Endothelial cell of coronary artery (primary cell): ENCODE measurements at places on chromosomes 3 and 15. TPM values are rescaled to one million over a fixed set of nuclear protein-coding genes. Genes with fewer than 3 reads are reported as not detected.

CHDH gene
- total RNA-seq, result not detected in 2 replicates

MELTF gene
- 14.2 and 32.0 TPM in 2 replicates for total RNA-seq

KNL1 gene
- 8.2 and 20.7 TPM in 2 replicates for total RNA-seq

VGLL3 gene
- total RNA-seq, result 3.0 and 28.0 TPM in 2 replicates

ZPLD1 gene
- under 0.01 and 0.09 TPM in 2 replicates for total RNA-seq

PCSK6 gene
- total RNA-seq, result 0.27 and 0.94 TPM in 2 replicates

IQCF5 gene
- total RNA-seq, result not detected in 2 replicates

ZNF620 gene
- total RNA-seq, result 3.0 and 5.4 TPM in 2 replicates

TRIM42 gene
- not detected in 2 replicates for total RNA-seq

PLA2G4B gene
- total RNA-seq, result 0.27 and 1.2 TPM in 2 replicates

ECE2 gene
- not detected in 2 replicates for total RNA-seq

TMEM40 gene
- not detected in 2 replicates for total RNA-seq

HIGD2B gene
- not detected in 2 replicates for total RNA-seq

GOLGA8J gene
- 0.09 TPM in 1 of 2 replicates, not detected in the other for total RNA-seq

NR2F2 gene
- total RNA-seq, result 9.4 and 13.7 TPM in 2 replicates

CXCR6 gene
- total RNA-seq, result not detected in 2 replicates

SLC7A14 gene
- total RNA-seq, result 1.6 and 11.0 TPM in 2 replicates

PARP14 gene
- total RNA-seq, result 49.8 and 82.0 TPM in 2 replicates

C3orf22 gene
- not detected in 2 replicates for total RNA-seq

FOXL2NB gene
- 0.09 TPM in 1 of 2 replicates, not detected in the other for total RNA-seq

SST gene
- total RNA-seq, result not detected in 2 replicates

MUC13 gene
- 0.18 TPM in 1 of 2 replicates, not detected in the other for total RNA-seq

PLSCR5 gene
- total RNA-seq, result not detected in 2 replicates

SPSB4 gene
- total RNA-seq, result not detected in 2 replicates

CCR9 gene
- not detected in 2 replicates for total RNA-seq

ANKUB1 gene
- not detected in 2 replicates for total RNA-seq

TMEM108 gene
- total RNA-seq, result 0.09 and 0.38 TPM in 2 replicates

CCDC33 gene
- total RNA-seq, result not detected in 2 replicates

EXD1 gene
- total RNA-seq, result under 0.01 TPM in 1 of 2 replicates, not detected in the other

TRA2B gene
- 187 and 264 TPM in 2 replicates for total RNA-seq

A4GNT gene
- not detected in 2 replicates for total RNA-seq

ROPN1 gene
- total RNA-seq, result not detected in 2 replicates

AQP9 gene
- not detected in 2 replicates for total RNA-seq

ACKR2 gene
- 0.18 TPM in 1 of 2 replicates, not detected in the other for total RNA-seq

CLDN1 gene
- 0.09 and 0.47 TPM in 2 replicates for total RNA-seq

LNP1 gene
- total RNA-seq, result 0.94 and 0.99 TPM in 2 replicates

RBPMS2 gene
- total RNA-seq, result 0.09 TPM in 1 of 2 replicates, not detected in the other
